ENCODE measurements at places on chromosomes 4 and X.

GRCh38 chrX:9866633-9867032 is 80.4 kb downstream of the SHROOM2 start:
- no peak for DNase-seq

DNA sequence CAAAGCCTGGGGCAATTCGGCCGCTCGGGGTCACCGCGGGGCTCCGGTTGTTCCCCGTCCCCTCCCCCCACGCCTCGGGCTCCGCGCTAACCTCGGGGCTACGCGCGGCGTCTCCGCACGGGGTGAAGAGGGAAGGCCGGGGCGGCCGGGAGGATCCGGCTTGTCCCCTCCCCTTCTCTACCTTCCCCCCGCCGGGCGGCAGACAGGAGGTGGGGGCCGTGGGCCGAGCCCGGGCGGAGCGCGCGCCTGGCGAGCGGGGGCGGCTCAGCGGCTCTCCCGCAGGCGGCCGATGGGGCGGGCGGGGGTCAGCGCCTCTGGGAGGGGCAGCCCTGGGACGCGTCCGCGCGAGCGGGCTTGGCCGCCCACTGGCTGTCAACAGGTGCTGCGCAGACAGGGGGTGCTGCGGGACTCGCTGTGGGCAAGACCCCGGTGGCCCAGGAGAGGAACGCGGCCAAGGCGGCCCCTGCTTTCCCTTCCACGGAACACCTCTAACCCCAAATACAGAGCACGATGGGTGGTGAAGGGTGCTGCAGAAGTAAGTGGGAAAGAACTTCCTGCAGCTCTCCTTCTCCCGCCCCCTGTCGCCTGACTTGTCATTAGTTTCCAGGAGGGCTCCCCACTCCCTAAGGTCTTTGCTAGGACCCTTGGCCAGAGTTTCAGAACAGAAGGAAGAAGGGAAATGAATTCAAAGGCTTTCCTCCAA is at the start of gene PDGFC:
PDGFC (minus strand) TSS at position 124 of the 703 bp plus-strand sequence. CDS start 896 bp downstream, outside the sequence.
- no peak for DNase-seq

DNA sequence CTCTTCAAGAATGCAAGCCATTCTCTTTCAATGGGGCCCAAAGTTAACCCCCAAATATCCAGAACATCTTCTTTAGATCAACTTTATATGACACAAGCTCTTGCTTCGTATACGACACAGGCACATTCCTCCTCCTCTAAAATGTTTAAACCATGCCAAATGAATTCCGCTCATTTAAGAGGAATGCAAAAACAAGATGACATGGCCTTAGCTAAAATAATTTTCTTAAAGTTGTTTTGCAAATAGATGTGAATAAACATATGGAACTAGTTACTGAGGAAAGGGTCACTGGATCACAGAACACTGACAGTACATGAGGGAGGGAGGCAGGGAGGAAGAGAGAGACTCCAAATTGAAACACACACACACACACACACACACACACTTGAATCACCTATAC is 97.4 kb downstream of the RASL11B start:
- DNase-seq = no peak

GRCh38 chr4:11223311-11223710 is 205.4 kb downstream of the HS3ST1 start:
- DNase-seq = no peak

DNA sequence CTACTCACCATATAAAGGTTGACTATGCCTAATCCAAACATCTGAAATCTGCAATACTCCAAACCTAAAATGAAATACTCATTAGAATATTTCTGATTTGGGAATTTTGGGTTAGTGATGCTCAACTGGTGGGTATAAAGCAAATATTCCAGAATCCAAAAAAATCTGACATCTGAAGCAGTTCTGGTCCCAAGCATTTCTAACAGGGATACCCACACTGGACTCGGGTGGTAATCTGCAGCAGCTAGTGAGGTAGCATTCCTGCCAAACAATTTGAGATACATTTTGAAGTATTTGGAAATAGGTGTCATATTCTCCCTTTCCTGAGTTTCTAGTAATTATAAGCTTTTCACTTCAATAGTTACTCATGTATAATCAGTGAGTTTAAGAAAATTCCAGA is 49.6 kb upstream of the RPA4 start:
- DNase-seq = no peak

GRCh38 chr4:169968999-169969398 is 57.2 kb downstream of the MFAP3L start:
- no peak for DNase-seq
